ENCODE measurements at places on chromosomes 6 and 20.

DNA sequence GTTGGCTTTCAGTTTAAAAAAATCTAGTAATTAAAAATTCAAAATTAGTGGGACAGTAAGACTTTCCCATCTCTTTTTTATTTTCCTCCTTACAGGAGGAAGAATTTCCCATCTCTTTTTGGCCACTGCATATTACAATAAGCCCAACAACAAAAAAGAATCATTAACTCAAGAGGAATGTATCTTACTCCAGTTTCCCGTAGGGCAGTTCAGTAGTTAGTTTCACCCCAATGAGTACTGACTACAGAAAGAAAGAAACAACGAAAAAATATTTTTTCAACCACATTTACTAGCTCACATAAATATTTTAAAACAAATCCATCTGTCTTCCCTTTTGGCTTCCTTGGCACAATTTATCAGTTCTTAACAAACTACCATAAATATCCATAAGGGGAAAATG lies 14.9 kb upstream of the BLOC1S5 start:
- no peak for DNase-seq

DNA sequence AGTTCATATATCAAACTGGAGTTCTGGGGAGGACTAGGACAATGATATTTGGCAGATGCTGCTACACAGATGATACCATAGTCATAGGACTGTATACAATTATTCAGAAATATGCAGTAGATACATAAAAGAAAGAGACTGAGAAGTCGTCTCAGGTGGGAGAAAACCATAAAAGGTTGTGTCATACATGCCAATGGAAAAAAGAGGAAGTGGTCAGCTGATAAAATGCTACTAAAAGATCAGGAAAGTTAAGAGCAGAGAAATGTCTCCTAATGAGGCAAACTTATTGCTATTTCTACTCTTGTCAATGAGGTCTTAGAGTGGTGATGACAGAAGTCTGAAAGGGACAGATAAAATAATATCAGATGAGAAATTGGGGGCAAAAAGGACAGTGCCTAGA lies 407.6 kb downstream of the COL12A1 start:
- no peak for DNase-seq

DNA sequence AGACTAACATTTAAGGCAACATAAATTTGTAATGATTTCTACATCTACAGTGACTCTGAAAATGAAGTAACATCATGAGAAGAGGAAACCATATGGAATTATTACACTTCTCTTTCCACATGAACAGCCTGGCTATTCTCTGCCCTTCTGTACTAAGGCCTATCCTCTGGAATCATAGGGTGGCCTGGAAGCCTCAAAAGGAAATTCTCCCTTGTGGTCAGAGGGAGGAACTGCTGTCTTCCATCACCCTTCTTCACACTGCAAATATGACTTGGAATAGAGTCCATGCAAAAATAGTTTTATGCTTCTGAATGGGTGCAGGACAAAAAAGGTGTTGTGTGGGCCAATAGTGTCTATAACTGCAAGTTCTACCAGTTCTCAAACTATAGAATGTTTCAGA lies 44.6 kb upstream of the SH3BGRL2 start:
- peak; percentile 14 for DNase-seq

GRCh38 chr6:37007340-37008043 lies 2.0 kb downstream of the FGD2 start:
- DNase-seq = no peak

GRCh38 chr6:170031684-170032121 lies 259.2 kb downstream of the DLL1 start:
- no peak for DNase-seq

GRCh38 chr6:24859608-24860200 lies 61.0 kb upstream of the ARMH2 start:
- DNase-seq = peak; percentile 29

- peak; percentile 20 for DNase-seq
These were observed 130.7 kb downstream of the RNASET2 start for GRCh38 chr6:166825553-166826145.

DNA sequence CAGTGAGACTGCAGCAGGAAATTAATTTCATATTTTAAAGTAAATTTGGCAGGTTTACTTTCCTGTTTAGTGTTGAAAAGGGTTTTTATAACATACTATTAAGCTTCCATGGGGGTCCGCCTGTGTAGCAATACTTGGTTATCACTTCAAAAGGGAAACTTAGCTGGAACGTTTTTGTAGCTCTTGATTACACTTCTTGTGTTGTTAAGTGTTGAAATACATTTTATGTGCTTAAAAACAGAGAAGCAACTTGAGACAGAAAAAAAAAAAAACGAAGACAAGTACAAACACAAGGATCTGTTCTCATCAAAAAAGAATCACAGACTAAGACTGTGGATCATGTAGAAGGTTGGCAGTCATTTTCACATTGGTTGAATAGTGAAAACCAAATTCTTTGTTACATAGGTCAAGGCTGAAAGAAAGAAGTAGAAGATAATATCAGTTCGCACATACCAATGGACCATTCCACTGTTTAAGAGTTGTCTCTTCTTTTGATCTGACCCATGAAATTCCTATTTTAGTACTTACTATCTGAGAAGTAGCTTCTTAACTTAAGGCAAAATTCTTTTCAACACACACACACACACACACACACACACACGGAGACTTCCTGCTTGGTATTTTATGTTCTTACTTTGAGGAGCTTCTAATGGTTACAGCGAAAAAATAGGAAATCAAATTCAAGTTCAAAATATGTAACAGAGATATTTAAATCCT lies 113.9 kb upstream of the SLC35B3 start:
- DNase-seq = no peak

DNA sequence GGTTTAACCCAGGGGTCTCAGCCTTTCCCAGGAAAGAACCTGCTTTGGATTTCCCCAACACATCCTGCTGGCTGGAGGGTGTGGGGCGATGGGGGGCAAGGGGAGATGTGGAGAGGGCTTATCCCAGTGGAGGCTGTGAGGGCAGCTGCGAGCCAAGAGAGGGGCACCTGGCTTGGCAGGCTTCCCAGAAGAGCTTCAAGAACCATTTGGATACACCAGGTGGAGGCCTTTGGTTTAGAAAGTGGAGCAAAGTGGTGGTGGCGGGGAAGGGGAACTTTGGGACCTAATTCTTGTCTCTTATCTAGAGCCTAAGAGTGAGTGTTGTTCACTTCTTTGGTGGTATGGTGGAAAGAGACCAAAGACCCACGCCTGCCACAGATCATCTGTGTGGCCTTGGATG lies 12.4 kb downstream of the CD40 start:
- DNase-seq = no peak

DNA sequence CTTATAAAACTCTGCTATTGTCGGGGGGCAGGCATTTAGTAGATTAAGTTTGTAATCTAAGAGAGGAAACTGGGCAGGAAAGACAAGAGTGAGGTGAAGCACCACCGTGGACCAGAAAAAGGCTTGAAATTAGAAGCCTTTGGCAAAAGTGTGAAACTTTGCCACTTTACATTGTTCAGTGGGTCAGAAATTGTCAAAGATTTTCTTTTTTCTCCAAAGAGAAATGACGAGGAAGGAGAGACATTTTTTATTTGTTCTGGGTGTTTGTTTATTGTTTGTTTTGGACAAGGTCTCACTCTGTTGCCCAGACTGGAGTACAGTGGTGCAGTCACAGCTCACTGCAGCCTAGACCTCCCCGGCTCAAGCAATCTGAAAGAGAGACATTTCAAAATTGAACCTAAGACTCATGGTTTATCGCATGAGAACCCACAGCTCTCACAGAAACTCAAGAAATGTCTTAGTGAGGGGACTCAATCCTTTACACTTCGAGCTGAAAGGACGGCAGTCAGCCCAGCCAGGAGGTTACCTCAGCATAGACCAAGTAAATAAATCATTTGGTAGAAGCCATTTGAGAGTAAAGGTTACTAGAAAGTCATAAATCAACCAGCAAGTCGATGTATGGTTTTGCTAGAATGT lies 262.8 kb upstream of the TAB2 start:
- DNase-seq = no peak

- DNase-seq = no peak
These were observed 3.0 kb downstream of the DEFB115 start for GRCh38 chr20:31260326-31260932.

- no peak for DNase-seq
These were observed 125.5 kb downstream of the IPCEF1 start for GRCh38 chr6:154230910-154231595.

DNA sequence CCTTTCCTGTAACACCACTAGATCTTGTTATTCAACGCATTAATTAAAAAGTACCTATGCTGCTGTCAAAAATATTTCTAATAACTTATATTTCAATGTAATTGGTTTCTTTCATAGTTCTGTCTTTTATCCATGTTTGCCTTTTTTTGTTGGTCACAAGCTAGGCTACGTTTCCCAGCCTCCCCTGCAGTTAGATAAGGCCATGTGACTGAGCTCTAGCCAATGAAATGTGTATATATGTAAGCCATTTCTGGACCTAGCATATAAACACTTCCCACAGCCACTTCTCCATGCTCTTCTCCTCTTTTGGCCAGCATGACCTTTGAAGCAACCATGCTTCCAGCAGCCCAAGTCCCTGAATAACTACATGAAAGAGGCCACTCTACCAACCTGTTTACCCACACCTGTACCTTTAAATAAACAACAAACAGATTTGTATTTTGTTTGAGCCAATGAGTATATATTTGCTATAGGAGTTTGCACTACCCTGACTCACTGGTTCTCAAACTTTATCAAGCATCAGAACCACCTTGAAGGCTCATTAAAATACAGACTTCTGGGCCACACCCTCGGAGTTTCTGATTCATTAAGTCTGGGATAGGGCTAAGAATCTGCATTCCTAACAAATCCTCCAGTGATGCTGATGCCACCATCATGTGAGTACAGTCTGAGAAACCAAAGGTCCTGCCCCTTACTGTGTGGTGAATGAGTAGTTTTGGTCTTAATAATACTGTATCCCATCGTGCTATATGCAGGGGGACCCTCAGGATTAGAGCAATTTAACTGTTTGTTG lies 45.6 kb upstream of the BEND6 start:
- no peak for DNase-seq

DNA sequence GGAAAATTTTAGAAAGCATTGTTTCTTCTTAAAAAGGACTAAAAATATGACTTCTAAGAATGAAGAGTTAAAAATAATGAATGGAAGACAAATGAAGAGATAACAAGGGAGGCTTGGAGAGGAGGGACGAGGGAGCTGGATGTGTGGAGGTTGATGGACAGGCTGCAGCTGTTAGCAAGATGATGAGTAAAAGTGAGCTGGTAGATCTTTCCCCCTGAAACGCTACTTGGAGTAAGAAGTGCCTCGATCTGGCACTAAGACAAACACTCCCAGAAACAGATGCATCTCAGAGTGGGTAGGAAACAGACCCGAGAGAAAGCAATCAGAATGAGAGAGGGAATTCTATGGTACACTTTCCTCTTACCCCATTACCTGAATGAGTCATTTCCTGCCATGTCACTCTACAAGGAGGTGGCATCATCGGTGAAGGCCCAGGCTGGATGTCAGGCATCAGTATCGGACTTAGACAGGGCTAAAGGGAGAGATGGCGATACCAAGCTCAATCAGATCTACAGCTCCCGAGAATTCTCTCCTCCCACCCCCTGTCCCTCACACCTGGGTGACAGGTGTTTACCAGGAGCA lies 154.1 kb upstream of the BMP2 start:
- no peak for DNase-seq

DNA sequence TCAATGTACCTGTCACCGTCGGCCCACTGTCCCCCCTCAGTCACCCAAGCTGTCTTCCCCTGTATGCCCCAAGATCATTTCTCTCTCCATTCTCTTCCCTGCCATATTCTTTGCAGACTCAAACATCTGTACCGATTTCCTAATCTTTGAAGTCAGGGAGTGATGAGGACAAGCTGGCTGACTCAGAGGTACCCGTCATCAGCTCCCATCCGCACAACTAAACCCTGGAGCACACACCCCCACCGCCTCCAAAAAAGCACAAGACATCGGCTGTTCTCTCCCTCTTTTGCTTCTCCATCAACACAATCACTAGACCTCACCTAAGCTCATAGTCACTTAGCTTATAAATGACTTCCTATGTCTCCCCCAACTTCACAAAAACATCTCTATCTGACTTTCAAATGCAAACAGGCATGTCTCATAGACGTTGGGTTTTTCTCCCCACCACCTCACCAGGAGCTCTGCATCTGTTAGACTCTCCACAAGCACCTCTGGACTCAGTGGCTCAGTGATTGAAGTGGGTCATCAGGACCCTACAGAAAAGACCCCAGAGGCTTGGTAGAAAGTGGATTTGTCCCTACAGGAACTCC lies 11.5 kb upstream of the NFATC2 start:
- peak; percentile 75 for DNase-seq

DNA sequence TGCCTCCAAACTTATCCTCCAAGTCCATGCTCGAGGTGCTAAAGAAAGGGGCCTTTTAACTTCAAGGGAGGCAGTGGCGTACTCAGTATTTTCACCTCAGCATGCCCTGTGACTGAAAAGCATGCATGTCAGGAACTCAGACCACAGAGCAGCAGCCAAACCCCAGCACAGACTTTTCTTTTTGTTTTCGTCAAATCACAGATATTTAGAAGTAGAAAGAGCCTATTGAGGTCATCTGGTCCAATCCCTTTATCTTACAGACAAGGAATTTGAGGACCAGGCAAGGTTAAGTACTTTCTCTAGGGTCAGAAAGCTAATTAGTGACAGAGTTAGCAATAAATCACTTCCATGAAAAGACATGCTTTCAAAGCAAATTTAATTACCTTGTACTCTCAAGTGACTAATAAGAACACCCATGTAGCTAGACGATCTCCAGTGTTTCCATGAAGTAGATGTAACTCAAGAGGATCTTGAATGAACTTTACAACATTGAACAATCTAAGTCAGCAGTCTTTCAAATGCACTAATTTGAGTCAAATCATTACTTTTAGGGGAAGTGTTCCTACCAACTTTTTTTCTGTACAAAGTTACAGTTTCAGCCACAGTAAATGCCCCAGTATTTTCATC lies 35.9 kb downstream of the MOXD1 start:
- DNase-seq = peak; percentile 36

- no peak for DNase-seq
These were observed 116.1 kb downstream of the JAG1 start for GRCh38 chr20:10557685-10558084.

- no peak for DNase-seq
These were observed 163.4 kb downstream of the MTFR2 start for GRCh38 chr6:136086686-136087085.

DNA sequence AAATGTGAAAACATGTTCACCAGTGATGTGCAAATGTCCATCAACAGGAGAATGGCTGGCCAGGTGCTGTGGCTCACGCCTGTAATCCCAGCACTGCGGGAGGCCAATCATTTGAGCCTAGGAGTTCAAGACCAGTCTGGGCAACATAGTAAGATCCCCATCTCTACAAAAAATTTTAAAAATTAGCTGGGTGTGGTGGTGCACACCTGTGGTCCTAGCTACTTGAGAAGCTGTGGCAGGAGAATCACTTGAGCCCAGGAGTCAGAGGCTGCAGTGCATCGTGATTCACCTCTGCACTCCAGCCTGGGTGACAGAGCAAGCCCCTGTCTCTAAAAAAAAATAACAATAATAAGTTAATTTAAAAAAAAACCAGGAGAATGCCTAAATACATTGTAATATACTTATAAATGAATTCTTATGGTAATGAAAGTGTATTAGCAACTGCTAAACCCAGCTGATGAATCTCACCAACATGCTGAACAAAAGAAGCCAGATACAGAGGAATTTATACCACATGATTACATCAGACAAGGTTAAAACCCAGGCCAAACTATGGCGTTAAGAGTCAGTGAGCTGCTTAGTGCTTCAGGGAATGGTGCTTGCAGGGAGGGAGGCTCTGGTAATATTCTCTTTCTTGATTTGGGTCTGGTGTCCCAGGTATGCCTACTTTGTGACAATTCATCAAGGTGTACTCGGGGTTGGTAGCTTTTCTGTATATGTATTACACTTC lies 36.4 kb downstream of the RPP40 start:
- no peak for DNase-seq

- DNase-seq = no peak
These were observed 50.4 kb downstream of the UNC5CL start for GRCh38 chr6:40988634-40989033.

Measured in fibroblast of skin of right biceps (primary cell).